ENCODE measurements at places on chromosomes 4 and X.
A peak's percentile ranks its signal among the peaks of the same experiment; 100 is the strongest.

DNA sequence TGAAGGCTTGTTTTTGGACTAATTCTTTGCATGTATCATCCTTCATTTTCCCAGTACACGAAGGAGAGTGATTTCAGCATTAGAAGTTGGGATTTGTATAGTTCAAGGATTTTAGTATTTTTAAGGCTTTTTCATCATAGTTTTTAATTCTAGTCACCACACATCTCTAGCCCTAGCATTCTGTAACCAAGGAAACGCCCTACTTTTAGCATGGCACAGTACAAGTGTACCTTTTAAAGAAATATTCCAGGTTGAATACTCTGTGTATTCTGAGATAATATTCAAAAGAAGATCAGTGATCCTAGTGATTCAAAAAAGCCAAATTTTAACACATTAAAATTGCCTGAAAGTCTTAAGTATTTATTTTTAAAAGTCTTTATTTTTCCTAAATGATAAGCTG is 150.5 kb downstream of the RAP1GDS1 start:
- H3K27ac ChIP-seq, result no peak overlapping the region
- H3K27me3 ChIP-seq, result no peaks in the 10 kb centered on the region
- no peak for DNase-seq
- H3K4me3 ChIP-seq, result no peak overlapping the region

DNA sequence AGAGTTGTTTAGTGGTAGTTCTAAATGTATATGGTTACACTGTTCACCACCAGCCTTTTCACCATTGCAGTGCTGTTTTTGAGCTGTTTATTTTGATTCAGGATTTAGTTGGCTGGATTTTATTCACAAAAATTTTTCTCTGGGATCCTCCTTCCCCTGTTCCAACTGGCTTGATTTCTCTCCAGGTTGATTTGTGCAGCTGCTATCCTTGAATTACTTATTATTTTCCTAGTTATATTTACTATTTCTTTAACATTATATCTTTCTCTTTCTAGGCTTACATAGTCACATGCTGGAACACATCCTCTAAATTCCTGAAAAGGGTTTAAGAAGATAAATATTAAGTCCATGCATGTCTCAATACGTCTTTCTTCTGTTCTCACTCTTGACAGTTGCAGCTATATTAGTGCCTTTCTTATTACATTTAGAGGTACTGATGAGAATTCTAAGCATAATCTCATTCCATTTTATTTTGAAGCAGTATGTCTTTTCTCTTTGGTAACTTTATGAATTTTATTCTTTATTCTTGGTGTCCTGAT is 82.2 kb downstream of the SUPT20HL2 start:
- H3K4me1 ChIP-seq, result no peaks in the 10 kb centered on the region
- no peak overlapping the region for H3K27ac ChIP-seq
- no peak for DNase-seq
- no peak overlapping the region for H3K4me3 ChIP-seq
- H3K36me3 ChIP-seq, result no peaks in the 10 kb centered on the region

GRCh38 chrX:81662381-81662780 is 460.5 kb downstream of the SH3BGRL start:
- H3K4me1 ChIP-seq, result no peaks in the 10 kb centered on the region
- H3K27me3 ChIP-seq, result no peaks in the 10 kb centered on the region
- no peaks in the 10 kb centered on the region for H3K36me3 ChIP-seq
- H3K27ac ChIP-seq, result no peak overlapping the region
- no peak for DNase-seq
- H3K4me3 ChIP-seq, result no peak overlapping the region

- no peak overlapping the region for H3K27ac ChIP-seq
- peaks cover 25% of the 10 kb centered on the region for H3K4me1 ChIP-seq
- no peak for DNase-seq
- peaks cover 8% of the 10 kb centered on the region for H3K36me3 ChIP-seq
Observed at GRCh38 chr4:94653095-94653649, 104.6 kb upstream of the BMPR1B start.

DNA sequence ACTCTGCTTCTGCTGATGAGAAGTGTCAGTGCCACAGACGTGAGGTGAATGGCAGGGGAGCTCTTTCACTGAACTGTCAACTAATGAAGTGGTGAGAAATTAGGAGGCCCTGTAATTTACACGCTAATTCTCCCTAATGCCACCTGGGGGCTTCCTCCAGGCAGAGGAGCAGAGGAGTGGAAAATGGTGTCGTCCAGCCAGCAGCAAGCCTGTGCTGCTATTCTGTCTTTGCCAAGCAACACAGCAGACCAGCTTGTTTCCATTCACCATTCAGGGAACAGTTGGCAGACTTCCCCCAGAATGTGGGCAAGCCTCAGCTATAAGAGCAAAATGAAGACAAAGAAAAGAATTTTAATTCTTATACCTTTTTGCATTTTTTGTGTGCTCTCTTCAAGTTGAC is 245.2 kb upstream of the TET2 start:
- H3K36me3 ChIP-seq, result no peaks in the 10 kb centered on the region
- H3K4me3 ChIP-seq, result no peak overlapping the region
- H3K27me3 ChIP-seq, result no peaks in the 10 kb centered on the region
- H3K4me1 ChIP-seq, result no peaks in the 10 kb centered on the region
- no peak overlapping the region for H3K27ac ChIP-seq
- no peak for DNase-seq

DNA sequence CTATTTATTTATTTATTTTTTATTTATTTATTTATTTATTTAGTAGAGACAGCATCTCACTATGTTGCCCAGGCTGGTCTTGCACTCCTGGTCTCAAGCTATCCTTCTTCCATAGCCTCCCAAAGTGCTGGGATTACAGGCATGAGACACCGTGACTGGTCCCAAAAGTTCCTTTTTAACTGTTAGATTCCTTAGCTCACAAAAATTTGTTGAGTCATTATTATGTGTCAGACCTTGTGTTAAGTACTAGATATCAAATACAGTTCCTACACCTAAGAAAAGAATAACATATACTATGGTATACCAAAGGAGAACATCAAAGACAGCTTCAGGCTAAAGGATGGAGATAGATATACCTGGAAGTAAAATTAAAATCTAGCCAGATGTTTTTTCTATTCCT is 11.6 kb downstream of the FGA start:
- no peak overlapping the region for H3K4me3 ChIP-seq
- H3K27me3 ChIP-seq, result peaks cover 2% of the 10 kb centered on the region
- H3K4me1 ChIP-seq, result no peaks in the 10 kb centered on the region
- H3K36me3 ChIP-seq, result no peaks in the 10 kb centered on the region

DNA sequence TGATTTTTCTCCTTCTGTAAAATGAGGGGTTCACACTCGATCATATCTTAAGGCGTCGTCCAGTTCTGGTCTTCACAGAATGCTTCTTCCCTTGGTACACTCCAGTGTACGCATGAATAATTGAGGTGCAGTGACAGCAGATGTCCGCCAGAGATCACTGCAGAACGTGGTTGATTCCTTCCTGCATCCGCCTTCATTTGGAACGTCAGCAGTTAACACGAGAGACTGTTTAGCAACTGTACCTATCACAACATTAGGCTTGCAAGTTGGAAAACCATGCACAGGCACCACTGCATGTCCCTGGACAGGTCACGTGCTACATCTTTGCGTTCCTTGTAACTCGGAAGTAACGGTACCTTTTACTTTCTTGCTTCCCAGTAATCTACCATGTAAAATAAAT is 66.0 kb upstream of the GEMIN8 start:
- DNase-seq, result peak; percentile 9
- no peak overlapping the region for H3K4me3 ChIP-seq
- H3K27ac ChIP-seq, result no peak overlapping the region
- no peaks in the 10 kb centered on the region for H3K36me3 ChIP-seq
- H3K27me3 ChIP-seq, result no peaks in the 10 kb centered on the region

- DNase-seq, result no peak
- no peaks in the 10 kb centered on the region for H3K36me3 ChIP-seq
- H3K27ac ChIP-seq, result no peak overlapping the region
- H3K27me3 ChIP-seq, result no peaks in the 10 kb centered on the region
- H3K4me1 ChIP-seq, result no peaks in the 10 kb centered on the region
Observed at GRCh38 chr4:145536044-145536443, 54.4 kb downstream of the SMAD1 start.

GRCh38 chrX:21476909-21477308 is 102.7 kb downstream of the CNKSR2 start:
- no peaks in the 10 kb centered on the region for H3K4me1 ChIP-seq
- H3K27me3 ChIP-seq, result no peaks in the 10 kb centered on the region
- no peaks in the 10 kb centered on the region for H3K36me3 ChIP-seq
- no peak overlapping the region for H3K27ac ChIP-seq
- H3K4me3 ChIP-seq, result no peak overlapping the region

- H3K4me1 ChIP-seq, result peaks cover 10% of the 10 kb centered on the region
- H3K27me3 ChIP-seq, result no peaks in the 10 kb centered on the region
- no peak for DNase-seq
- no peaks in the 10 kb centered on the region for H3K36me3 ChIP-seq
- peak overlapping the region; percentile 72 for H3K27ac ChIP-seq
Observed at GRCh38 chr4:118762155-118762554, 73.8 kb downstream of the SEC24D start.

DNA sequence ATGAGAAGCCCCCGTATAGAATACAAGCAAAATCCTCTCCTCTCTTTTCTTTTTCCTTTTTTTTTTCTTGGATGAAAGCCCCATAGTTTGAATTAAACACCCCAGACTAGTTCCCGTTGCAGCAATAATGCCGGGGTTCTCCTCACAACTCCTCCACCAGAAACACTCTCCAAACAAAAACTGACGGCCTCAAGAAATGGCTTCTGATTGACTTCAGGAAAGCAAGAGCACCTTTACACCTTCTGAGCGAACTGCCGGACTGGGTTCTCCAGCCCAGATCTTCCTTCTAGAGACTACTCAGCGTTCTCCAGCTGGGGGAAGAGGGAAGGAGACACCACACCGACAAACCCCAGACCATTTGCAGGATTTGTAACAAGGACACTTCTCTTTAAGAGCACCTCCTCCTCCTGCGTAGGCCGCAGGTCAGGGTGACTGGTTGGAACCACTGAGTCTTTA is 4.0 kb downstream of the HAND2 start:
- peak overlapping the region; percentile 91 for H3K27ac ChIP-seq
- H3K4me3 ChIP-seq, result peak overlapping the region; percentile 40
- no peaks in the 10 kb centered on the region for H3K4me1 ChIP-seq
- H3K36me3 ChIP-seq, result no peaks in the 10 kb centered on the region
- no peak for DNase-seq

DNA sequence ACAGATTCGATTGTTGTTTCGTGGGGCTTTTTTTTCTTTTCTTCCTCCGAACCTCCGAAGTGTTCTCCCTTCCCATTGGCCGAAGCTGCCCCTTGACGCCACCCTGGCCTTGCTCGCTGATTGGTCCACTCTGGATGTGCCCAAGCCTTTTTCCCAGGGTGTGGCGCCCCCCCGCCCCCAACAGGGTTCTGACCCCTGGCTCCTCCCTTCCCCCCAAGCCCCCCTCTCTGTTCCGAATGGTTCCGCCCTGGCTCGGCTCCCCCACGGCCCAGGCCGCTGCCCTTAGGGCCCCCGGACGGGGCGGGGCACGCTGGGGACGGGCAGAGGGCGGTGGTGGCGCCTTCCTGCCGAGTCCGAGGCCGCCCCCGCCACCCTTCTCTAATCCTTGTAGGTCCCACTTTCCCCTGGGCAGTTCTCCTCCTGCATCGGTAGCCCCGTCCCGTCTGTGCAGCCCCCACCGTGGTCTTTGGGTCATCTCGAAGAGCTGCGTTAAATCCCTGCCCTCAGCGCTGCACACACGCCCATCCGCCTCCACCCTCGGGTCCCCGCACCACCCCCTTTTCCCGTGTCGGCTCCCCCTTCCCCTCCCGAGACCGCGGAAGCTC is 25.5 kb downstream of the UTP14A start:
- H3K36me3 ChIP-seq, result no peaks in the 10 kb centered on the region
- peaks cover 5% of the 10 kb centered on the region for H3K4me1 ChIP-seq
- no peaks in the 10 kb centered on the region for H3K27me3 ChIP-seq

GRCh38 chrX:133413218-133413925 is 1.9 kb downstream of the GPC4 start:
- H3K4me3 ChIP-seq, result peak overlapping the region; percentile 55
- peak; percentile 11 for DNase-seq
- no peaks in the 10 kb centered on the region for H3K4me1 ChIP-seq

GRCh38 chr4:133324491-133324890 is 175.4 kb downstream of the PCDH10 start:
- no peaks in the 10 kb centered on the region for H3K4me1 ChIP-seq
- no peak overlapping the region for H3K27ac ChIP-seq
- no peaks in the 10 kb centered on the region for H3K36me3 ChIP-seq
- H3K27me3 ChIP-seq, result no peaks in the 10 kb centered on the region

DNA sequence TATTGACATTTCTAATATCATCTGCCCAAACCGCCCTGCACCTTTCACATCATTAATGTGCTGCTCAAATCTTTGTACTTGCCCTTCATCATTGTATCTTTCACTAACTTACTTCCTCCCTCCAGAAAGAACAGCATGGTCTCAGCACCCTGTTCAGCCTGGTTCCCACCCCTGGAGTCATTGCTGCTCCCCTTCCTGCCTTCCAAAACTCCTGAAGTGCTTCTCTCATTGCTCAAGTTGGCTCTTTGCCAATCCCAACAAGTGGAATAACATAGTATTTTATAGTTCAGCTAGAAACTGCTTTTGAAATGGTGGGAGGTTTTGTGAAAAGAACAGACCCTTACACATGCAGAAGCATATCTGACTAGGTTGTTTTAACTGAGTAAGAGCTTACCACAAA is 14.0 kb upstream of the TTC29 start:
- H3K4me3 ChIP-seq, result no peak overlapping the region
- H3K27ac ChIP-seq, result no peak overlapping the region
- no peaks in the 10 kb centered on the region for H3K4me1 ChIP-seq
- no peaks in the 10 kb centered on the region for H3K36me3 ChIP-seq
- no peak for DNase-seq

DNA sequence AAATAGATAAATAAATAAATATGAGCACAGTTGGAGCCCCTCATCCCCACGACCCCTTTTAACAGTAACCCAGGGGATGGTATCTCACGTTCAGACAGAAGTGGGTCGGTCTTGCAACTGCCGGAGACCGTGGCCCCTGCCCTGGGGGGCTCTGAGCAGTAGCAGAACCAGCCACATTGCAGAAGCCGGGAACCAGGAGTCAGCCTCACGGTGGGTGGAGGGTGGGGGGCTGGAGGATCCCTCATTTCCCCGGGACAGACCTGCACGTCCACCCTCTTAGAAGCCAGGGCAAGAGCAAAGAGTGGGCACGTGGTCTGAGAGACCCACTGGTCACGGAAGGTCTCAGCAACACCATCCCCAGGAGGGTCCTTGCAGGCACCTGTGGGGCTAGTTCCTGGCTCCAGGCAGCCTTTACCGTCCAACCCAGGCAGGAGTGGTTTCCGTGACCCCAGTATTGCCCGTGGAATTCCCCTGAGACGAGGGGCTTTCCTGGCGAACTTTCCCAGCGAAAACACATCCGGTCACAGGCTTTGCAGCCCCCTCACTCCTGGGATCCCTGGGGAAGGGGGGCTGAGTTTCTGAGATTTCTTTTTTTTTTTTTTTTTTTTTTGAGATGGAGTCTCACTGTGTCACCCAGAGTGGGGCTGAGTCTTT is 8.8 kb upstream of the IL3RA start:
- no peaks in the 10 kb centered on the region for H3K27me3 ChIP-seq
- no peak for DNase-seq
- no peak overlapping the region for H3K27ac ChIP-seq
- no peak overlapping the region for H3K4me3 ChIP-seq

GRCh38 chr4:35982318-35982717 is 262.0 kb downstream of the ARAP2 start:
- H3K4me1 ChIP-seq, result no peaks in the 10 kb centered on the region
- no peak overlapping the region for H3K4me3 ChIP-seq
- DNase-seq, result no peak

Measured in transverse colon (tissue), 4 donors.